ENCODE measurements at places on chromosomes 4 and X.

GRCh38 chrX:44010626-44011025 lies 37.4 kb upstream of the NDP start:
- no peak for DNase-seq

DNA sequence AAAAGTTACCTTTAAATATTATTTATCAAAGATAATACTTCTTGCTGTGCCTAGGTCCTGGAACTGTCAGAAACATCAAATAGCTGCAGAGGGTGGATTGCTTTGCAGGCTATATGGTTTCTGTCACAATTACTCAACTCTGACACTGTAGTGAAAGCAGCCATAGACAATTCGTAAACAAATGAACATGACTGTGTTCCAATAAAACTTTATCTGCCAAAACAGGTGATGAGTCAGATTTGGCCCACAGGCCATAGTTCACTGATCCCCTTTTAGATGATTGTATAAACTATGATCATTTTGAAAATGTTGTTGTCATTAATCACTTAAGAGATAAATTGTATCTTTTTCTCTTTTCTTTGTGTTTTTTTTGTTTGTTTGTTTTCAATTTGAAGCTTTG lies 8.4 kb upstream of the MEPE start:
- no peak for DNase-seq

DNA sequence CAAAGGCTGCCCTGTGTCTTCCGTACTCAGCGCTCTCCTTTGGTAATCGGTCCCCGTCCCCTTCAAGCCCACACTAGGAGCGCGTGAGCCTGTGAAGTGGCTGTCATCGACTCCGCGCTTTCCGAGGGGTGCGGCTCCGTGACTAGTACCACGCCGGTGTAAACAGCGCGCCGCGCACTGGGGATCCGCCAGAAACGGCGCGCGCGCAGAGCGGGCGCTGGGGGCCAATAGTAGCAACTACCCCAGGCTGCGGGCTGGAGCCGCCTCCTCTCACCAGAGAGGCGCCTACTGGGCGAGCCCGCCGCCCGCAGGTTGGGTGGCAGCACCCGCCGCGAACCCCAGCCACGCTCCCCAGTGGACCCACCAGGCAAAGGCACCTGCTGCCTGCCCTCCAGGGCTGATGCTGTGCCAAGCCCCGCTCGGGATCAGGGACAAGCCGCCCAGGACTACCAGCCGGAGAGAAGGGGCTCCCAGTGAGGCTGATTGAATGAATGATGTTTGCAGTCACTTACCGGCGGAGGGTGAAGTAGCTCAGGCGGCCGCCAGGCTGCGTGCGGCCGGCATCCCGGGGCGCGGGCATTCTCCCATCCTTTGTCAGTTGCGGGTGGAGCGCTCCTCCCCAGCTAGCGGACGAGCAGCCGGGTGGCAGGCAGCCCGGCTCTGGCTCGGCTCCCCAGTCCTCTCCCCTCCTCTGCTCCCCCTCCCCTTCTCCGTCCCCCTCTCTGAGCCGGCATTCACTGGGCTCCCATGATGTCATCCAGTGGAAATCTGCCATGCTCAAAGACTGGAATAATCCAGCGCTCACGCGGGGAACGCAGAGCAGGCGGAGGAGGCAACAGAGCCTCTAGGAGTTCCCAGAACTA lies 370.3 kb upstream of the SMIM31 start:
- no peak for DNase-seq

DNA sequence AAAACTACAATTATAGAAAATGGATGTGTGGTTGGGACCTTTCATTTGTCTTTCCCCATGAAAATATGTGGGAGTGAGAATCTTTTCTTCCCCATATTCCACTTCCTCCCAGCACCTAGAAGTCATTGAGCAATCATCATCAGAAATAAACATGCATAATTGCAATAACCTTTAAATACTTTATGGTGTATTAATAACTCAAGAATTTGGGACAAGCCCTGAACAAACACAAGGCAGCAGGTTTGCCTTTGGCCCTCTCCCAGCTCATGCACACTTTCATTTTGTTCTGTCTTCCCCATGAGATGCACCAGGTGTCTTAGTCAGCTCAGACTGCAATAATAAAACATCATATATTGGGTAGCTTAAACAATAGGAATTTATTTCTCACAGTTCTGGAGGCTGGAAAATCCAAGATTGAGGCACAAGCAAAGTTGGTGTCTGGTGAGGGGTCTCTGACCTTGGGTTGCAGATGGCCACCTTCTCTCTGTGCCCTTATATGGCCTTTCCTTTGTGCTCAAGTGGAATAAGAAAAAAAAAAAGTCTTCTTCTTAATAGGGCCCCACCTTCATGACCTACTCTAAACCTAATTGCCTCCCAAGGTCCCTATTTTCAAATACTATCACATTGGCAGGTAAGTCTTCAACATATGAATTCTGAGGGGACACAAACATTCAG lies 34.7 kb upstream of the TMEM184C start:
- DNase-seq, result no peak

All from NCI-H1092 (cell line).